ENCODE measurements at places on chromosomes 7 and 10.

DNA sequence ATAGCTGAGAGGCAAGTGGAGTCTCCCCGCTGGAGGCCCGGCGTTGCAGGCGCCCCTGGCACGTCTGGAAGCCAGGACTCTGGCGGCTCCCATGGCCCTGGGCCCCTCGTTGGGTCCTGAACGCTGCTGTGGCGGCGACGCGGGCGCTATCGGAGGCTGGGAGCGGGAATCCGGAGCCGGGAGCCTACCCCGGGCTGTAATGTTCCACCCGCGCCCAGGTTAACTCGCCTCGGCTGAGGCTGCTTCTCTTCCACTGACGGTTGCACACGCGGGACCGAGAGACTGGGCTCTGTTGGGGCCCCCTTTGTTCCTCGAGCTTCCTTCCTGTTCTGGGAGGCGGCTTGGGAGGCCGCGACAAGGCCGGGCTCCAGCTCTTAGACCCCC lies 1.3 kb upstream of the HOXA5 start:
- DNase-seq = no peak

GRCh38 chr7:125516194-125516593 lies 586.6 kb upstream of the POT1 start:
- DNase-seq = no peak

DNA sequence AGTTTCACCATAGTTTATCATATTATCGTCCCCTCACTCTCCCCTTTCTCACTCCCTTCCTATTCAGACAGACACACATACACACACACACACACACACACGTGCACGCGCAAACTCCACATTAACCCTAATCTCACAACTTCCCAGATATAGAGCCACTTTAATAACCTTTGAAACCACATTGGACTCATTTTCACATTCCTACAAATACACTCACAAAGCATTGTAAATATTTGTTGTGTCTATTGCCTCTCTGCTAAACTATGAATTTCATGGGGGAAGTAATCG lies 433.6 kb downstream of the GRM8 start:
- DNase-seq = no peak

- no peak for DNase-seq
Measured at GRCh38 chr7:96331233-96331632, 9.3 kb upstream of the SLC25A13 start.

GRCh38 chr10:59036311-59037017 lies 140.0 kb upstream of the PHYHIPL start:
- no peak for DNase-seq

- DNase-seq = no peak
Measured at GRCh38 chr10:45424668-45425404, 50.8 kb downstream of the ALOX5 start.

DNA sequence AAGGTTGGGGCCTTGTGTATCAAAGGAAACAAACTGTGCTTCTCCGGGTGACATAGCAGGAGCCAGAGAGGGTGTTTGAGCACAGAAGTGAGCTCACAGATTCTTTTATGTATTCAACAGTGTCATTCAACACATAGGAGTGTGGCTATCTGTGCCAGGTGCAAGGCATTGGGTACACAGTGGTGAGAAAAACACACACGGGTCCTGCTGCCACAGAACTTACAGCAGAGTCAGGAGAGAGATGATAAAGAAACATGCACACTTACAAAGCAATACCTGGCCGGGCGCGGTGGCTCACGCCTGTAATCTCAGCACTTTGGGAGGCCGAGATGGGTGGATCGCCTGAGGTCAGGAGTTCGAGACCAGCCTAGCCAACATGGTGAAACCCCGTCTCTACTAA lies 16.3 kb upstream of the ECHDC3 start:
- no peak for DNase-seq

GRCh38 chr10:77836299-77836820 lies 90.2 kb downstream of the DLG5 start:
- DNase-seq = no peak

- no peak for DNase-seq
Measured at GRCh38 chr10:63579371-63580014, 58.3 kb downstream of the REEP3 start.

GRCh38 chr7:156002362-156003066 lies 190.3 kb upstream of the SHH start:
- no peak for DNase-seq

DNA sequence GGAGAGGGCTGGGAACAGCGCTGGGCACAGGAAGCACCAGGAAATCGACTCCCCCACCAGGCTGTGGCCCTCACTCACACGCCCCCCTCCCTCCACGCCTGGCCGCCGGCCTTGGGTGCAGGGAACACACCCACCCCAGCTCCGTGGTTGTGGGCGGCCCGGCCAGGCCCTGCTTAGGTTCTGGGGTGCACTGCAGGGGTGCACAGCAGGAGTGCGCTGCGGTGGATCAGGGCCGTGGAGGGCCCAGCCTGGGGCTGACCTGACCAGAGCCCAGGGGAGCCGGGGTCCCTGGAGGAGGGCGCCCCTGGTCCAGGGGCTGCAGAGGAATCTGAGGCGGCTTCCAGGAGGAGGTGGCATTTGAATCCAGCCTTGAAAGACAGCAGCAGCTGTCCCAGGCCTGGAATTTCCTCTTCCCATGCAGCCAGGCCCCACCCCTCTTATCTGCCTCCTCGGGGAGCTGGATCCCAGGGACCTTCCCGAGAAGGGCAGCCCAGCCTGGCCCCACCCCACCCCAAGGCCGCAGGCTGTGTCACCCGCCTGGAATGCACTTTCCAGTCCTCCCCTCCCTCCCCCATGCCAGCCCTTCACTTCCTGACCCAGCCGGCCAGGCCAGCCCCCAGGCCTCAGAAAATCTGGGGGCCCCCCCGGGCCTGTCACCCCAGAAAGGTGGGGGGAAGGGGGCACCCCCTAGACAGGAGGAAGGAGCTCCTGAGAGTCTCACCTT lies 18.4 kb upstream of the PDGFA start:
- no peak for DNase-seq

DNA sequence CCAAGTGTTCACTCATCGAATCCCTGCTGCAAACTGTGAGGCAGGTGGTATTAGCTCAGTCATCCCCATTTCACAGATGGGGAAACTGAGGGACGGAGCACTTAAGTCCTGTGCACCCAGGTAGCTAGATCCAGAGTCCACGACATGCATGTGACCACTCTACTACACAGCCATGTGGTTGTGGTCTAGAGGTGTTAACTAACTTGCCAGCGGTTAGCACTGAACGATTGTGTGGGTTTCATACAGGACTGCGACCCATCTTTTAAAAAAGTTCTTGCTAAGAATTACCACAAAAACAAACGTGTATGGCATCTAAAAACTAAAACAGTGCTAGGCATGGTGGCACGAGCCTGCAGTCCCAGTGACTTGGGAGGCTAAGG lies 16.1 kb upstream of the ABCC2 start:
- no peak for DNase-seq

DNA sequence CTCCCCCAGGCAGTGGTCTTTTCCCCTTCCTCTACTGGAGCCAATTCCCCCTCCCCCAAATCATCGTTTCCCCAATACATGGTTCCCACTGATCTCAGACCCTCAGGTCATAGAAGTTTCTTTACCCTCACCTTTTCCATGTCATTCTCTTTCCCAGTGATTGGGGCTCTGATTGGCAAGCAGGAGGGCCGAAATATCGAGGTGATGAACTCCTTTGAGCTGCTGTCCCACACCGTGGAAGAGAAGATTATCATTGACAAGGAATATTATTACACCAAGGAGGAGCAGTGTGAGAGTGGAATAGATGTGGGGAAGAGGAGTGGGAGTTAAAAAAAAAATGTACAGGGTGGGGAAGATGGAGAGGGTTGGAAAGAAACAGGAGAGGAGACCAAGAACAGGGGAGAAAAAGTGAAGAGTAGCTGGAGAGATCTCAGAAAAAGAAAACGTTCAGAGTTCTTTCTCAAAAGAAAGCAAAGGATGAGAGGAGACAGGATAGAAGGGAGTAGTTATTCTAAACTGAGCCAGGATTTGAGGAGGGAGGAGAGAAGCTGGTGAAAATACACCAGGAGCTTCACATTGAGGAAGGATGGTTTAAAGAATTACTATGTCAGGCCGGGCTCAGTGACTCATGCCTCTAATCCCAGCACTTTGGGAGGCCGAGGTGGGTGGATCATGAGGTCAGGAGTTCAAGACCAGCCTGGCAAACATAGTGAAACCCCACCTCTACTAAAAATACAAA lies 858 bp downstream of the COPS6 start:
- no peak for DNase-seq

GRCh38 chr7:116588641-116589594 lies 64.1 kb downstream of the CAV1 start:
- no peak for DNase-seq

DNA sequence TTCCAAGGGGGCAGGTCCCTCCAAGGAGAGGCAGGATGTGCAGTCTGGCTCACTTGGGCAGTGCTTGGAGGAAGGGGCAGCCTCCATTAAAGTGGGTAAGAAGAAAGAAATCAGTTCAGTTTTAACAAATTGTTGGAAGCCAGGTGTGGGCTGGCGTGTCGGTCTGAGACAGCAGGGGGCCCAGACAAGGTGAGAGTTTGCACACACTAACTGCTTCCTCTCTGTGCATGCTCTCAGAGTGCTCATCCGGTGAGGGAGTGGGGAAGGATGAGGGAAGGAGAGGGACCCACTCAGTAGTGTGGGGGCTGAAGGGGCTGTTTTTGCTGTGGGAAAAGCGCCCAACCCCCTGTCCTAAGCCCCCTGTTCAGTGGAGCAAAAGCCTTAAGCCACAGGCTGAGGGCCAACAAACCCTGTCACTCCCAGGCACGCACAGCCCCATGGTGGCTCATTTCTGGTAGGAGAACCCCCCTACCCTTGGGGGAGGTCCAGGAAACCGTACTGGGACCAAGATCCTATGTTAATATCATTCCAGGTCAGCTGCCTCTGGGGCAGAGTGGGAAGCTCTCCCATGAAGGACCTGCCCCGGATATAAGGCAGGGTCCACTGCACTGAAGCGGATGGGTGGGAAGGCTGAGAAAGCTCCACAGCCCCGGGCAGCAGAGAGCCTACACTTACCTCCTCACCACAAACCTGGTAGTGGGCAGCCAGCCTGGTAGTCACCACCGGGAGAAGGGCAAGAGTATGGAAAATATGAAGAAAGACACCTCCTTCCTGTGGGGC lies 5.1 kb upstream of the PCBD1 start:
- DNase-seq = no peak

DNA sequence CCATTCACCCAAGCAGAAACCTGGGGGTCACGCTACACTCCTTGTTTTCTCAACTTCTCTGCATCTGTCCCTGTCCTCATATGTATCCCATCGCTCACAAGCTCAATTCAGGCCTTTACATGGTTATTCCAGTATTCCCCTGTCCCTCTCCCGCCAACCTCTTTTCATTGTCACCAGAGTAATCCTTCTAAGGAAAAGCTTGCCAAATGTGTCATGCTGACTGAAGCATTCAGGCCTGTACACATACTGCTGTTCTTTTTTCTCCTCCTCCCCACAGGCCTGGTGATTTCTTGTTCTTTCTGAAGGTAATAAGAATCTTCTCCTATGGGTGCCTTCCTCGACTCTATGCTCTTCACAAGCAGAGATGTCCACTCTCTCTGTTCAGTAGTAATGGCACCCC lies 282.2 kb downstream of the PHTF2 start:
- DNase-seq = no peak

- DNase-seq = no peak
Measured at GRCh38 chr10:52632591-52632990, 140.0 kb downstream of the MBL2 start.

DNA sequence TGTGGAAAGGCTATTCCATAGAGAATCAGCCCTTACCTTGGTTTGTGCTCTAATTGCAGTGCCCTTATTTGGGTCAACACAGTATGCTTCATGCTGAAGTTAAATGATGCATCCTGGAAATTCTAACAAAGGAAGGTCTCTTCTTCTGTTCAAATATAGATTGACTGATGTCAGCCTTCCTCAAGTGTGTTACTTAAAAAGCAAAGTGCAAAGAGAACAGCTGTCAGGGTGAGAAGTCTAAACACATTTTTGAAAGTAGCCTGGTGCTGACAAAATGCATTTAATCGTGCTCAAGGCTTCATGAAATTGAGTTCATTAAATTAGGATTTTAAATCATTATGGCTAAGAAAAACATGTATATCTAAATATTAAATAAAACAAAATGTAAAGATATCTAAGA lies 19.5 kb downstream of the AGR2 start:
- DNase-seq = no peak

DNA sequence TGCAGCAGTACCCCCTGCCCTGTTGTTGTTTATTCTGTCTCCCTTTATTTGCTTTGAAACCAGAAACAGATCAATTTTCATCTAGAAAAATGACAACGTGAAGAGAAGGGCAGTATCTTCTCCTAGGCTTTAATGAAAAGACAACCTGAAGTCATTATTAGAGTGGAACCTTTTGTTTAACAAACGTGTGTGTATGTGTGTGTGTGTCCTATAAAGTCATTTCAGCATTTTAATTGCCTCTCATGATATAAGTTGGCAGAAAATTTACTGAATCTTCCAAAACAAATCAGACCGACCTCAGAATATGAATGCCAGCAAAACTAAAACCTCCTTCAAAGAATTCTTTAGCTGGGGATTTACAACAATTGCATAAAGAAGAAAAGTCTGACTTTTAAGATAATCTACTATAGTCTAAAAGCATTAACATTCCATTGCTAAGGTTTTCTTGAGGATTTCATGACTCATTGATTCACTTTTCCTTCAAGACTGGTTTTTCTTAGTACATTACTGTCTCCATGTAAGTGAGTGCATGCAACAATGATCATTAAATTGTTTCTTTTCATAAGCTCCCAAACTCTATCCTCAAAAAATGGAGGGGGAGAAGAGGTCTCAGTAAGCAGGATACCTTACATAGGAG lies 3.2 kb downstream of the GLI3 start:
- no peak for DNase-seq

GRCh38 chr7:156176039-156176438 lies 363.8 kb upstream of the SHH start:
- no peak for DNase-seq

- DNase-seq = no peak
Measured at GRCh38 chr7:97174303-97174702, 56.8 kb downstream of the SDHAF3 start.

GRCh38 chr7:155166673-155167370 lies 96.7 kb downstream of the HTR5A start:
- no peak for DNase-seq

GRCh38 chr7:122887198-122887597 lies 938 bp upstream of the CADPS2 start:
- no peak for DNase-seq

- no peak for DNase-seq
Measured at GRCh38 chr7:102814025-102814471, 65.2 kb downstream of the FAM185A start.

- no peak for DNase-seq
Measured at GRCh38 chr10:117362313-117362712, 12.9 kb downstream of the PDZD8 start.

GRCh38 chr7:110922906-110923305 lies 168.0 kb upstream of the LRRN3 start:
- no peak for DNase-seq

GRCh38 chr7:95324431-95324830 lies at the start of gene PON1:
TSS of gene PON1 (minus strand) at chr7:95324532. CDS start at chr7:95324475, 57 bp downstream.
- DNase-seq = no peak

GRCh38 chr7:98569691-98570337 lies 47.3 kb upstream of the NPTX2 start:
- DNase-seq = no peak

DNA sequence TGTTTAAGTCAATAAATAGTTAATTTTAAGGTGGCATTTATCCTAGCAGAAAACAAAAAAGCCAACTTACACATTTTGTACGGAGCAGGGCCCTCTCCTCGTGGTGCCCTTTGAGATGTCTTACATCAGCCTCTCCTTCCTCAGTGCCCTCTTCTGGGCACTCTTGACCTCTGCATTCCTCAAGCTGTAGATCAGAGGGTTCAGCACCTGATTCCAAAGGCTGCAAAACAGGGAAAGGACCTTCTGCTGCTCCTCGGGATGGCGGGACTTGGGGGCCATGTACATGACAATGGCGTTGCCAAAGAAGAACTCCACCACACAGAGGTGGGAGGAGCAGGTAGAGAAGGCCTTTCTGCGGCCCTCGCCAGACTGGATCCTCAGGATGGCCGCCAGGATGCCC lies 4.6 kb upstream of the OR2A14 start:
- DNase-seq = no peak
